NCI-H1092 (cell line): ENCODE measurements at places on chromosomes 5 and 9.

DNA sequence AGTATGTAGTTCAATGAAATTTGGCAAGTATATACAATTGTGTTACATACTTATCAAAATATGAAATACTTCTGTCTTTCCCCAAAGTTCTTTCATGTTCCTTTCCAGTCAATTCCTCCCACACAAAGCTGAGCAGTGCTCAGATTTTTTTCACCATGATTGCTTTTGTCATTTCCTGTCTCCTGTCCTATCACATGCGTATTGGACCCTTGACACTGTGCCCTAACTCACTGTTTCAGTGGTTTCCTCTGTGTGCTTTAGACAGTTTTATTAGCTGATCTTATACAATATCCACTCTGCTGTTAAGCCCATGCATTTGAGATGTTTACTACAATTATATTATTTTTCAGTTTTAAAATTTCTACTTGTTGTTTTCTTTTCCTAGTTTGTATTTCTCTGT is 463.6 kb upstream of the MEF2C start:
- no peak for DNase-seq

DNA sequence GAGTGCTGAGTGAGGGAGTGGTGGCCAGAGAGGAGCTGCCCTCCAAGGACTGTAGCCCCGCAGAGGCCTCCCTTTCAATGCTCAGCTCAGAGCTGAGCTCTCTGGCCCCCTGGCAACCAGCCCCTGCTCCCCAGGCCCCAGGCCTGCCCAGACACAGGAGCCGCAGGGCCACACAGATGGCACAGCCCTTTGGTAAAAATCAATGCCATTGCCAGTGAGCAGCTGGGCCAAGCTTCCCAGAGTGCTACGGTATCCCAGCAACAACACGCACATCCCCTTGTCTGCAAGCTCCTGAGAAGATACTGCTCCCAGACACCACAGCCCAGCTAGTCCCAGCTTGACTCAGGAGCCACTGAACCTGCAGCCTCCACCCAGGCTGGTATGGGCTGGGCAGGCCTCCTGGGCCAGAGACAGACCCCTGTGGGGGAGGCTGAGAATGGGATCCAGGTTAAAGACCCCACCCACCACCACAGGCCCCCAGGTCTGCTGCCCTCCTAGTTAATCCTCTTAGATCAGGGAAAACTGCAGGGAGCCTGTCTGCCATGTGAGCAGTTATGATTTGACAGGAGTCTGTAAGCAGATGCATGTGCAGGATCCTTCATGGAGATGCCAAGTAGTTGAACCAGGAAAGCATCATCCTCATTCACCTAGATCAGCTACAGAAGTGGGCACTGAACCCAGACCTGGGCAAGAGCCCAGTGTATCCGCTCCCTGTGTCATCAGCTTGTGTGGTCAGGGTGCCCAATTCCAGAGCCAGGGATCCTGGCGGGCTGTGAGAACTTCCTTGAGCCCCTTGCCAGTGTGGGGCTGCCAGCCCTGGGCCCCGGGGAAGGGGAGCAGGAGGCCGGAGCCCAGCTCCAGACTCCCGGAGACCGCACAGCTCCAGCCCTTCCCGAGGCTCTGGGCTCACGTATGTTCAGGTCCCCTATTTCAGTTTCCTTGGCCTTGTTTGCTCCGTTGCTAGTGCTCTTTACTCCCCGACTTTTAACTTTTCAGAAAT is 26.7 kb upstream of the ADAMTS2 start:
- DNase-seq: peak; percentile 83

GRCh38 chr5:141951332-141951781 is 6.6 kb downstream of the PCDH12 start:
- no peak for DNase-seq

GRCh38 chr9:92550765-92551164 is 15.0 kb upstream of the ECM2 start:
- DNase-seq: no peak

GRCh38 chr9:113851873-113852272 is 24.2 kb upstream of the ZNF618 start:
- no peak for DNase-seq

GRCh38 chr9:98118640-98119601 is at the start of gene TRIM14:
Gene TRIM14, minus strand, starts transcription at chr9:98119222. Its CDS starts 34 bp downstream, at chr9:98119188.
- no peak for DNase-seq

DNA sequence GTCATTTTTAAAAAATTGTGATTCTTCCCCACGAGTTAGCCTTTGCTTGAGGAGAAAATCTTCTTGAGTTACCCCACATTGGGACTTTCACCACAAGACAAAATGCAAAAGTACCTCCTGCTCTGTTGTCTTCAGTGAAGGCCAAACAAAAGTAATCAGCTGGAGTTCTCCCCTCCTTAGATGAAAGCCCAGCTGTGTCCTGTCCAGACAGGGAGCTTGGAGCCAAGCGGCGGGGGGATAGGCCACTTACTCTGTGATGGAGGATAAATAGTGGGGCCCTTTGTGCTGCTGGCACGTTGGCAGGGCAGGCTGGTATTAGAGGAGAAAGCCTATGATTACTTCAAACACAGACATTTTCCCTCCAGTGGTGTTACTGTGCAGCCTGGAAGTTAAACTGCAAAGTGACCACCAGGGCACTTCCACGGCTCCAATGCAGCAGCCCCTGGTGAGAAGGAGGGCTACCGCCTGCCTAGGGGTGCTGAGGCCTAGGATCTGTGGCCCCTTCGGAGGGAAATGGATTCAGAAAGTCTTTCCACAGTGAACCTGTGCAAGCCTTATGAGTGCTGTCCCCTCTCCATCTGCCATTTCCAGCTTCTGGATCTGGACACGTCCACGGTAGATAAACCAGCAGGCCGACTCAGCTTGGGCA is 155.0 kb downstream of the TMEM167A start:
- DNase-seq: no peak

GRCh38 chr9:131673531-131673930 is 66.3 kb downstream of the RAPGEF1 start:
- DNase-seq: no peak

GRCh38 chr5:143879646-143880045 is 67.7 kb downstream of the HMHB1 start:
- DNase-seq: no peak

DNA sequence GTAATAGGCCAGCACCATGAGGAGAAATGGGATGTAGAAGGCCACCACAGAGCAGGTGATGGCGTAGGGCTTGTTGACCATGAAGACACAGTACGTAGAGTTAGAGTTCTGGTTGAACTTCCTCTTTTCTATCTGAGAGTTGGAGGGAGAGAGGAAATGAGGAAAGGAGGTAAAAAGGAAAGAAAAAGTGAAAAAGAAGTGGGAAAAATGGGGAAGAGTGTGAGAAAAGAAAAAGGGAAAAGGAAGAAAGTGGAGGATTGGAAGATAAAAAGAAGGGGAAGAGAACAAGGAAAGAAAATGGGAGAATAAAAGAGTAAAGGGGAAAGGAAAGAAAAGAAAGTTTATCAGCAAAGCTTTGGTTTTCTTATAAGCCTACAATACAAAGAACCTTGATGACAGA is 126.1 kb downstream of the FBXO38 start:
- DNase-seq: no peak

- DNase-seq: no peak
Measured at GRCh38 chr5:173744551-173744950, 128.1 kb upstream of the BOD1 start.

DNA sequence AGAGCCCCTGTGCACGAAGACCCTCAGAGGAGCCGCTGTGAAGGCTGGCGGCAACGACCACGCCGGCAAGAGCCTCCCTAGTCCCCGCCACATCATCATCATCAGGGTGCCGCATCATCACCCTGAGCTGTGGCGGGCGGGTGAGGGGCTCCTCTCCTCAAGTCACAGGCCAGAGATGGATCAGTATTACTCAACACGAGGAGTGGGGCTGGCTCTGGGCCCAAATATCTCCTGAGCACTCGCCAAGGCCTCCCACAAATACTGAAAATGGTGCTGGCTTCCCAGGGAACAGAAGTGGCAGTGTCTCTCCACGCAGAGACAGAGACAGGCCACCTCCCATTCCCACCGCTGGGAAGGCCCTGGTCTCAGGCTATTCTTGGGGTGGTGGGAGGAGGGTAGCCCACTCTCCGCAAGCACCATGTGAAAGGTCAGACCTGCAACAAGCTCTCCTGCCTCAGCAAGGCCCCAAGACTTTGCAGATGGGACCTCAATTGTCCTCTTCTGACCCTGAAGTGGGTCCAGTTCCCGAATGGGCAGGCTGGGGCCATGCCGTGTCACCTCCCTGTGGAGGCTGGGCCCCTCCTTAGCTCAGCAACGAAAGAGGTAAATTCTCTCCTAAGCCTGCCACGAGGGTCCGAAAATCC is 39.3 kb upstream of the ZNF354A start:
- DNase-seq: no peak

DNA sequence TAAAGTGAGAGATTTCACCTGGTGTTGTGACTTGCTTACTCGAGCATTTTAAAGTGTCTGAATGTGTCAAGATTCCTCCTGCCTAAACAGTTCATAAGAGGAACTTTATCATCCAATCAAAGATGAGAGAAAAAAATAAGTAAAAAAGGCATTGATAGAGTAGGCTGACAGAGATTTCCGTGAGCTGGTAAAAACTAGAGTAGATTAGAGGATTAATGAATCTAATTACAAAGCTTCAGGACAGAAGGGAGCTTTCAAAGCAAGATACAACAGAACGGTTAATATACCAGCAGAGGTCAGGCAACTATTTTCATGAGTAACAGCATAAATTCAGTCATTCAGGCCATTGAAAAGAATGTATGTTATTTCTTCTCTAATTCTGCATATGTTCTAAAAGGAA is 91.5 kb downstream of the ADAMTS6 start:
- DNase-seq: no peak

DNA sequence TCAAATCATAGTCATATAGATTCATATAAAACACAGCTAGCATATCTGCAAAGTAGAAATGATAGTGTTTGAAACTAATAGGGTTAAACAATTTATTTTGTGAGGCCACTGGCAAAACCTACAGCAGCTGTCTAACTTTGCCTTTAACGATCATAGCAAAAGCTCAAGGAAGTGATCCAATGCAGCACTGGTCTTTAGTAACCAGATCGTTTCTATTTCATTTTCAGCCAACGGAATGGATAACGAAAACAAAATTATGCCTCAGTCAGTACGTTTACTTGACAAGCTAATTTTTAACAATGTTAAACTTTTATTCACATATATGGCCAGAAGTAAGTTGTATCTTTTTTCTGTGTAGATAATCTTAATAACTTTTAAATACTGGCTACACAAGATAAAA is 17.7 kb downstream of the MLLT3 start:
- DNase-seq: no peak

GRCh38 chr5:54669285-54669684 is 151.7 kb downstream of the SNX18 start:
- no peak for DNase-seq

DNA sequence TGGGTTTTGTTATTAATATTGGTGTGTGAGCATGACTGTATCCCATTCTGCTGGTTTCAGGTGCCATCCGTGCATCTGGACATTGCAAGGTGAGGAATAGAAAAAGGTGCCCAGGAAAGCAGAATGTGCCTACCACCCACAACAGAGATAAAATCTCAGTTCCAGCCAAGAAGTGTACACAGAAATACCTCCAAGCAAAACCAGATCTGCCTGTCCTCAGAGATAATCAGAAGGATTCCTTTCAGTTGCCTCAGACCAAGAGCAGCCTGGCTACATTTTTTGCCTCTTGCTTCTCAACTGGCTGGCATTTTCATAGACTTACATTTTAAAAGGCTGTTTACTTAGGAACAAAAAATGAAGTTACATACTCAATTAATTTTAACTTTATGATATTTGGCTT is 12.1 kb upstream of the ABLIM3 start:
- no peak for DNase-seq

- no peak for DNase-seq
Measured at GRCh38 chr5:125696762-125697161, 726.4 kb upstream of the GRAMD2B start.

- DNase-seq: no peak
Measured at GRCh38 chr9:127187231-127187956, 65.0 kb upstream of the ANGPTL2 start.

DNA sequence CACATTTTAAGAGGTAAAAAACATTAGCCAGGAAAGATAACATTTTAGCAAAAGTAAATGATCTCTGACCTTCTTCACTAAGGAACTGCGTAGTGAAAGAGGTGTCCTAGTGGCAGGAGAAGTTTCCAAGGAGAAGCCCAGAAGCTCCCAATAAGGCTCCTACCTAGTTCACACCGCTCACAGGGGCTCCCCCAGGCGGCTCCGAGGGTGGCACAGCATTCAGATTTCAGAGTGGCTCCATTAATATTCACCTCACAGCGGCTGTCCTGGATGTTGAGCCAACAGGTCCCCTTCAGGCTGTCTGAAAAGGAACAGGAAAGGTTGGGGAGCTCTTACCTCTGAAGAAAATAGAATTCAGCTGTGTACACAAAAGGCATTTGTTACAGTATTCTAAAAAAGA is 187.3 kb downstream of the FBN2 start:
- no peak for DNase-seq

GRCh38 chr5:179154346-179154990 is 94.3 kb downstream of the ZNF354C start:
- DNase-seq: no peak

DNA sequence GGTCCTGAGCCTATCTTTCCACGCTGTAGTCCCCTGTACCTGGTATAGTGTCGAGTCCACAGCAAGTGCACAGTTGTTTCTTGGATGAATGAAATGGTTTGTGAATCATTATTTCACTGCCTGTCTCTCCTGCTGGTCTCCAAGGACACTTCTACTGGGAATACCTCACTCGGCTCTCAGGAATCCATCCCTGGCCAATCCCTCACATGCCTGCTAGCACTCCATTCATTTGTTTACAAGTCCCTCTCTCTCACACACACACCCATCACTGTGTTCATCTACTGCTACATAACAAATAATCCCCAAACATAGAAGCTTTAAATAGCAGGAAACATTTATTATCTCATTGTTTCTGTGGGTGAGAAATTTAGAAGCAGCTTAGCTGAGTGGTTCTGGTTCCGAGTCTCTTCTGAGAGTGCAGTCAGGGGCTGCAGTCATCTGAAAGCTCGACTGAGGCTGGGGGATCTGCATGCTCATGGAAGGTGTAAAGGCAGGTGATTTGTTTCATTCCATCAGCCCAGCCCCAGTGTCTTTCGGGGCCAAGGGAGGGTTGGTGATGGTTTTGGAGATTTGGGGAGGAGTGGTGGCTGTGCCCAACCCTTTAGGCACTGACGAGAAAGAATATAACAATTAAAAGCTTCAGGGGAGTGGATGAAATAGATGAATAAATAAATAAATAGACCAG is 132.7 kb upstream of the IER5L start:
- DNase-seq: no peak

DNA sequence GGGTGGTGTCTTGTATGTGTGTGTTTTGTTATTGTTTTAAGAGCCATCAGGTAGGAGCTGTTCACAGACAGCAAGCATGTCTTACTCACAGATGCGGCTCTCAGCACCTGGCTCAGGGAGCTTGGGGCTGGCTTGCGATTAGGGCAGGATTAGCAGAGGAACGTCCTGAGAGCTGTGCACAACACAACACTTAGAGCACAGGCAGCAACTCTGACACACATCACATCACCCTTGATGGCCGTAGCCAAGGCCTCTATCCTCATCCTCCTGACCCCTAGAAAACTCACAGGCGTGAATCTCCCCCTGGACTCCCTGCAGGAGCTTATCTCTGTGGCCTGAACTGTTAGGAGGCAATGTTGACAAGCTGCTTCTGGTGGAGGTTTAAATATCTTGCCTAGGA is 7.1 kb upstream of the IL17B start:
- DNase-seq: no peak

- no peak for DNase-seq
Measured at GRCh38 chr5:110865400-110866094, 126.7 kb downstream of the SLC25A46 start.

GRCh38 chr9:76374783-76375559 is 19.3 kb downstream of the RFK start:
- DNase-seq: no peak

- DNase-seq: no peak
Measured at GRCh38 chr9:2838371-2839000, 5.4 kb downstream of the PUM3 start.
